ENCODE measurements at places on chromosomes 7 and 10.

- DNase-seq, result no peak
These were observed 61.2 kb upstream of the ARHGAP21 start for GRCh38 chr10:24784923-24785322.

DNA sequence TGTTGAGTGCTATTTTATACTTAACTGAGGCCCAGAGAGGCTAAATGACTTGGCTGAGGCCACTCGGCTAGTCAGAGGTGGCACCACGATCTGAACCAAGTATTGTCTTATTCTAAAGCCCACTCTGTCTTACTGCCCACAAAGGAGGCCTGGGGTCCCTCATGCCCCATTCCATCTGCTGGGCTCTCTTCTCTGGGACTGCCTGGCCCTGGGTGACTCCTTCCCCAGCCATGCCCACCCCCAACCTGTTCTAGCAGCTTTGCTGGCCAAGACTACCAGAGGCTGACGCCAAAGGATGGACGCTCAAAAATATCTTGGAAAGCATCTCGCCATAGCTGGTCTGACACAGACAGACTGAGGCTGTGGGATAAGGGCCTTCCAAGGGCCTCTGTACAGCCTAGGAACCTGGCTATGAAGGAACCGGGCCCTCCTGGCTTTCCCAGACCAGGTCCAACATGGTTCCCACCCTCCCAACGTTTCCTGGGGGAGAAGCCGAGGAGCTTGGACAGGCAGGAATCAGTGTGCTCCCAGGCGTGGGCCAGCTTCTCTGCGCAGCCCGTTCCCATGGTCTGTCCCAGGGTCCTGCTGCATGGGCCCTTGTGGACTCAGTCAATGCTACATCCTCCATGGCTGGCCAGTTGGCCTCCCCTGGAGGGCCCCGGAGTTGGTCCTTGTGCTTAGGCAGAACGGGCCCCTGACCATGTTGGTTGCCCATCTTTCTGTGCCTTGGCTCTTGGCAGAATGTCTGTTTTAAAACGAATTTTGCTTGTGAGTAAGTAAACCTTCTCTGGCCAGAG is 11.7 kb downstream of the HSPA12A start:
- no peak for DNase-seq

GRCh38 chr7:1012004-1012715 is 29.2 kb downstream of the CYP2W1 start:
- no peak for DNase-seq

DNA sequence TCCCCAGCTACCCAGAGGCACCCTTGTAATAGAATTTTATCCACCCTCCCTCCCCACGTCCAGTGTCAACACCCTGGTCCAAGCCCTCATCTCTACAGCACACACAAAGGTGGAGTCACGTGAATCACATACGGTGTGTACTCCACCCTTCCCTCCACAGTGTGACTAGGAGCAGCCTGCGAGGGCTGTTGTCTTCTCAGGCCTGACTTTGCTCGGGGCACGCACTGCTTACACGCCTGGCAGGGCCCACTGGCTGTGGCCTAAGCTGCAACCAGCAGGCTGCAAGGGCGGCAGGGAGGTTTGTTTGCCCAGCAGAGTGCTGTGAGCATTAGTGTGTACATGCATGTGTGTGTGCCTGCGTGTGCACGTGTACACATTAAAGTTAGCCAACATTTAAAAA is 93.7 kb downstream of the COBL start:
- no peak for DNase-seq

DNA sequence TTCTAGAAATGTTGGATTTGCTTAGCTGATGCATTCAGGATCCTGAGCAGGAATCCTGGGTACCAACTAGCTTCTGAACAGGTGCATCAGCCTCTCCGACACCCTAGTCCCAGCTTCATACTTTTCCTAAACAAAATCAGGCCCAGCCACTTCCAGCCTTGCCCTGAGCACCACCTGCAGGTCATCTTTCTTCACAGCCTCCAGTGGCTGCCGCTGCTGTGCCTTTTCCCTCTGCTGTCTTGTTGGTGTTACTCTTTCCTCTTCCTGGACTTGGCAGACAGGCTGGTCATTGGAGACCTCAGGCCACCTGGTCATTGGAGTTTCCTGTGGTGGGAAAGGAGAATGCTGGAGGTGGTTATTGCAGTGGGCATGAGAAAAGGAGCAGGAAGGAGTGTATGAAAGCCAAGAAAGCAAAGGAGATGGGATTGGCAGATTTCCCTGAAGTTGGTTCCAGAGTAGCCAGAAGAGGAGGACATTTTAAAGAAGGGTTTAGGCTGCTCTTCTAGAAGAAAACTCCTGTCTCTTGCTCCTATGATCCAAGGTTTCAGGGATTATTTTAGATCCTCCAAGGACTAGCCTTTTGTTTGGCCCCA is 48.2 kb upstream of the NFKB2 start:
- peak; percentile 3 for DNase-seq

- no peak for DNase-seq
These were observed 31.1 kb downstream of the SKIDA1 start for GRCh38 chr10:21494191-21495001.

- no peak for DNase-seq
These were observed 18.7 kb downstream of the YKT6 start for GRCh38 chr7:44219371-44220045.

GRCh38 chr10:35792291-35792690 is 150.2 kb upstream of the FZD8 start:
- DNase-seq, result no peak

DNA sequence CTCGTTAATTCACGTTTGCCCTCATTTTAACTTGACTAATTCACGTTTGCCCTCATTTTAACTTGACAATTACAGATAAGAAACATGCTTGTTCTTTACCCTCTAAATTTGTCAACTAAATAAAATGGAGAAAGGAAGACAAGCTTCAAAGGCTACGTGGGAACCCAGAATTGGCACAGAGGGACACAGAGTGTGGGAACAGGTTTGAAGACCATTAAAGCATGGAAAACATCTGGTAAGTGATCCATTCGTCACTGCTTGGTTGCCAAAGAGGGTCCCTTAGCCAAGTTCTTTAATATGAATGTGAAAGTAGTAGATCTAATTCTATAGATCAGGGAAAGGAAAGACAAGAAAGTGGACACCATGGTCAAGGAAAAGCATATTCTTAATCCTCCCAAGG is 57.2 kb downstream of the ITIH5 start:
- no peak for DNase-seq

- no peak for DNase-seq
These were observed 2.3 kb downstream of the AGMO start for GRCh38 chr7:15559416-15559928.

GRCh38 chr10:71727738-71728737 is 8.5 kb upstream of the C10orf105 start:
- no peak for DNase-seq

GRCh38 chr7:95303013-95303905 is 21.1 kb downstream of the PON1 start:
- no peak for DNase-seq

DNA sequence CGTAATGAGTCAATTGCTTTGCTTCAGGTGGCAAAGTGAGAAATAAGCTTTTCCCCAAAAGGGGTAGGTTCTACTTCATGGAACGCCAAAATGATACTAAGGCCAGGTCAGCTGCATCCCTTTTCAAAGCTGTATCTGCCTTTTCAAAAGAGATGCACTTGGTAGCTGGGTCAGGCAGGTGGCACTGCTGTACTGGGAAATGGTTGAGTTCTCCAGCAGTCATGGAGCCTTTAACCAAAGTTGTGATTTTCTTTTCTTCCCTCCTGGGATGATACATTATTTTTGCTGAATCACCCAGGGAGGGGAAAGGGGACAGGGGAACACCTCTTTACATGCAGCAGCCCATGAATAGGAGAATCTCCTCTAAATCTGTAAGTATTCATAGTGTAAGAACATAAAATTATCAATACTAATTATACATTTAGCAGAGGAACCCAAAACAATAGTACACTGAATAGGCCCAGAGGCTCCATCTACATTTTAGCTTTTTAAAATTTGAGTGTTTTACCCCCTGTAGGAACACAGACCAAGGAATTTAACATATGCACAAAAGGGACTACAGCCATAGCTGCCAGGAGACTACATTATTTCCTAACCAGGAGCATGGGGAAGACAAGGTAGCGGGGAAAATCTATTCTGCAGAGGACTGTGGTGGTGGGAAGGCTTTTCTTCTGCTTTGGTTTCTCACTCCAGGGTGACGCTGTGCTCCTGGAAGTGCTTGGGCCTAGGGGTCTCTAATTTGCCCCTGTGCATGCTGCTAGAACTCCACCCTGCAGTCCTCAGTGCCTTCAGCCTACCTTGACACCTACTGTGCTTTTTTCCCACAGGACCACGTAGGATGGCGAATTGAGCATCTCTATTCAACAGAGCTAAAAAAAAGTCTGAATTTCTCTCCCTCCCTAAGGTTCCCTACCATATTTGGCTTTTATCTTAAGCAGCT is 6.4 kb upstream of the GPR22 start:
- no peak for DNase-seq

DNA sequence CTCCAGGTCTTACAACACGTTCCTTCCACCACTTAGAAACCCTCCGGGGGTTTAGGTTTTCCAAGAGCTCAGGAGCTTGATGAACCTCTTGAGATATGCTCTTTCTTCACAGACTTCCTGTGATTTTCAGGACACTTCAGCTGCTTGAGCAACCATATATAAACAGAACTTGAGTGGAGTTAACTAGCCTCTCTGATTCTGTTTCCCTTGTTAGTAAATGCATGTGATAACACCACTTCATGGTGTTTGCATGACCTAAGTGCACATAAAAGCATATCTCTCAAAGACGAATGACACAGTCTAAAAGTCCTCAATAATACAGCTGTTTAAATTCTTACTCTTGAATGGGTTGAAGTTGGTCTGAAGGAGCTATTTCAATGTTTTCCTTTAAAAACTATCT is 9.9 kb downstream of the PRR15 start:
- no peak for DNase-seq

DNA sequence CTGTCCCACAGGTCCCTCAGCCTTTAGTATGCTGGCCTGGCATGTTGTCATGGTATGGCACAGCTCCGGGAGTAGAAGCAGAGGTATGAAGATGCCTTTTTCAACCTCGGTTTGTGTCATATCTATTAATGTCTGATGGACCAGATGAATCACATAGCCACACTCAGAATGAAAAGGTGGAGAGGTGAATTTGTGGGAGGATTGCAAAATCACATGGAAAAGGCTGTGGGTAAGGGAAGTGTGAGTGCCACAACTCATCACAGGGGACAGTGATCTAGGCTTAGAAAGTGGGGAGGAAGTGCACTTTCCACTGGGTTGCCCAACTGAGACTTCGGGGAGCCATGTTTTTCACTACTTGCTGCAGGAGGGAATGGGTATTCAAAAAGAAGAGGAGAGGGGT is 190.7 kb downstream of the WDR11 start:
- no peak for DNase-seq

- DNase-seq, result no peak
These were observed 60.8 kb upstream of the NAMPT start for GRCh38 chr7:106345421-106346166.

- no peak for DNase-seq
These were observed 32.5 kb downstream of the CDCA7L start for GRCh38 chr7:21912931-21913780.

GRCh38 chr7:71543396-71543795 is 411.5 kb downstream of the GALNT17 start:
- DNase-seq, result no peak

GRCh38 chr10:75910032-75910431 is 478.6 kb downstream of the LRMDA start:
- DNase-seq, result no peak

- no peak for DNase-seq
These were observed 5.4 kb downstream of the LOXL4 start for GRCh38 chr10:98262571-98262970.

- DNase-seq, result no peak
These were observed 163.6 kb upstream of the LRRTM3 start for GRCh38 chr10:66762218-66762729.

DNA sequence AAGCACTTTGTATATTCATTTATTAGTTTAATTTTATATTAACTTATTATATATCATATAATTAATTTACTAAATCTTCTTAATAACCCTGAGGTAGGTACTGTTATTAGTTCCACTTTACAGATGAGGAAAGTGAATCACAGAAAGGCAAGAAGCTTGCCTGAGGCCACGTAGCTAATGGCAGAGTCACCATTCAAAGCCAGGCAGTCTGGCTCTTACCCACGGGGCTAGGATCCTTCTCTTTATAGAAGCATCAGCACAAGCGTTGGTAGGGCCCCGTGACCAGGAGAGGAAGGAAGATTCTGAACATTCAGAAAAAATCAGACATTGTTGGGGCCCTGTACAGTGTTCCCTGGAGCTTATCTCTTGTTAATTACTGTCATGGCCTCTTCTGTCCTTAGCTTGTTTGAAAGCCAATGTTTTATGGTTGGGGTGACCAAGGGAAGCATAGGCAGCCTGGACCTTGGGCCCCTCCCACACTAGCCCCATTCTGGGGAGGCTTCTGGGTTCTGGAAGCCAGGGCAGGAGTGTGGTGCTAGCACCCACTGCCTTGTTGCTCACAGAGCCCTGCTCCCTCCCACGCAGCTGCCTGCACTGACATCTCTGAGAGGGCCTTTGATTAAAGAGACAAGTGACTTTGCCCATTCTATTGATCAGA is 31.1 kb upstream of the SLF2 start:
- DNase-seq, result no peak

- no peak for DNase-seq
These were observed 11.7 kb upstream of the TMEM254 start for GRCh38 chr10:80066809-80067208.

GRCh38 chr10:78654047-78654590 is 414.6 kb upstream of the ZMIZ1 start:
- no peak for DNase-seq

DNA sequence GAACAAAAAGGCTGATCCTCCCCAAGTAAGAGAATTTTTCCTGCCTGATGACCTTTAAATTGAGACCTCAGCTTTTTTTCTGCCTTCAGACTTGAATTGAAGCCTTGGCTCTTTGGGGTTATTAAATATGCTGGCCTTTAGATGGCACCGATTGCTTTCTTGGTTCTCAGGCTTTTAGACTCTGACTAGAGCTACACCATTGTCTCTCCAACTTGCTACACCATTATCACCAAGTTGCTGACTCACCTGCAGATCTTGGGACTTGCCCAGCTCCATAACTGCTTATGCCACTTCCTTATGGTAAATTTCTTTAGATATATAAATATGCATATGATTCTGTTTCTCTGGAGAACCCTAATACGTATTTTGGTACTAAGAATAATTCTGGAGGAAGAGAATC is 3.1 kb upstream of the ABCA13 start:
- no peak for DNase-seq

DNA sequence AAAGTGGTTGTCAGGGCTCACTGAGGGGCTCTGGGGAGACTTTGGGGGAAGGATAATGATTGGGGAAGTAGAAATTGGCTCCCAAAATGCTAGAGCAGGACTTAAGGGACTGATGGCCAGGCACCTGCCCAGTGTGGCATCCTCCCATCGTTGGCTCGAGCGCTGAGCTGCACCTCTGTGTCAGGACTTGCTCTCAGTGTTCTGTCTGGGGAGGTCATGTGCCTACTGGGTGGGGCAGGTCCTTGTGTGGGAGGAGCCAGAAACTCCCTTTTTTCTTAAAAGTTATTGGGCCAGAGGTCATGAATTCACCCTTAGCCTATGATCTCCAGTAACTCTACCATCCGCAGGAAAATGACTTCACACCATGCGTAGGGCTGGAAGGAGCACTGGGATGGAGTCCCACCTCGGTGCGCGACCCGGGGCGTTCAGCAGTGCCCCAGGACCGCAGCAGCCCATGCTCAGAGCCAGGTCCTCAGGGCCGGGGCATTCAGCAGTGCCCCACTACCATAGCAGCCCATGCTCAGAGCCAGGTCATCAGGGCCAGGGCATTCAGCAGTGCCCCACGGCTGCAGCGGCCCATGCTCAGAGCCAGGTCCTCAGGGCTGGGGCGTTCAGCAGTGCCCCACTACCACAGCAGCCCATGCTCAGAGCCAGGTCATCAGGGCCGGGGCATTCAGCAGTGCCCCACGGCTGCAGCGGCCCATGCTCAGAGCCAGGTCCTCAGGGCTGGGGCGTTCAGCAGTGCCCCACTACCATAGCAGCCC is 221.9 kb downstream of the EBF3 start:
- DNase-seq, result no peak
